ENCODE measurements at places on chromosomes 1 and 21. TPM values are rescaled to one million over a fixed set of nuclear protein-coding genes. Genes with fewer than 3 reads are reported as not detected.

- DNase-seq = no peak
Observed at GRCh38 chr1:200960948-200961340, 62.6 kb downstream of the KIF21B start.

GRCh38 chr1:67441739-67442281, 11.6 kb upstream of the SERBP1 start:
- no peak for DNase-seq

The CDA gene
- total RNA-seq = not detected

- no peak for DNase-seq
Observed at GRCh38 chr1:198500096-198500495, 40.4 kb downstream of the ATP6V1G3 start.

The ZNF670 gene
- 1.3 TPM for total RNA-seq

GRCh38 chr1:65963156-65963888, 170.6 kb downstream of the PDE4B start:
- DNase-seq = no peak

The HES5 gene
- total RNA-seq = not detected

GRCh38 chr1:189782295-189782694, 695.4 kb downstream of the BRINP3 start:
- no peak for DNase-seq

DNA sequence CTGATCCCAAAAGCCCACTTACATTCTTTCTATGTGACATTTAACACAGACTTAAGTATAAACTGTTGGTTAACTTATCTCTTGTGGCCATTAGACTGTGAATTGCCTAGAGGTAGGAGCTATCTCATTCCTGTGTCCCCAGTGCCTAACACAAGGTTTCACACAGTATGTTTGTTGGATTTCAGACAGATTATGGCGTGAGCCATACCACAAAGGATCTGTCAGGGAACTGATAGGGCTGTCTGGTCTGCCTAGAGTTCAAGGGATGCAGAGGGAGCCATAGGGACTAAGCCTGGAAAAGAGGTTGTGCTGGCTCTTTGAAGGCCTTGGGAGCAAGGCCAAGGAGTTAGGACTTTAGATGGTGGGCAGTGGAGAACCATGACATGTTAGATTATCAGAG, 40.0 kb downstream of the MEF2D start:
- DNase-seq = no peak

The KPRP gene
- not detected for total RNA-seq

DNA sequence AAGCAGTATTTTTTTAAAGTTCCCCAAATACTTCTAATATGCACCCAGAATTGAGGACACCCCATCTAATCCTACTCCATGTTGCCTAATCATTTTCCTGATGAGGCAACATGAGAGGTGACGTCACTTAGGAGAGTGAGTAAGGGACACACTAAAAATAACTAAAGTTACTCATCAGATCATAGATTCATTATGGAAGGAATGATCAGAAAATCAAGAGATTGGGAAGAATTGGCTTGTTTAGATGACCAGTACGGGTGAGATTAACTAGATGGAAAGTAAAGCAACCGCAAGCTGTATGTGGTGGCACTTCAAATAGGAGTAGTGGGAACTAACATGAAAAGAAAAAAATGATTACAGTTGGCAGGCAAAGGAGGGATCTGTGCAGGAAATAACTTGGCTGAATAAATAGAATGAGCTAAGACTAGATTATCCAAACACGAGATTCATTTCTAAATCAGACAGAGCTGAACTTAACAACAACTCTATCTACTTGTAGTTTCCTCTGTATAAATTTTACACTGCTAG, 61.4 kb upstream of the CXADR start:
- no peak for DNase-seq

The ECE1 gene
- total RNA-seq = 87.5 TPM

- no peak for DNase-seq
Observed at GRCh38 chr1:243471026-243471685, 215.3 kb downstream of the SDCCAG8 start.

- no peak for DNase-seq
Observed at GRCh38 chr1:221692643-221693042, 49.2 kb downstream of the DUSP10 start.

DNA sequence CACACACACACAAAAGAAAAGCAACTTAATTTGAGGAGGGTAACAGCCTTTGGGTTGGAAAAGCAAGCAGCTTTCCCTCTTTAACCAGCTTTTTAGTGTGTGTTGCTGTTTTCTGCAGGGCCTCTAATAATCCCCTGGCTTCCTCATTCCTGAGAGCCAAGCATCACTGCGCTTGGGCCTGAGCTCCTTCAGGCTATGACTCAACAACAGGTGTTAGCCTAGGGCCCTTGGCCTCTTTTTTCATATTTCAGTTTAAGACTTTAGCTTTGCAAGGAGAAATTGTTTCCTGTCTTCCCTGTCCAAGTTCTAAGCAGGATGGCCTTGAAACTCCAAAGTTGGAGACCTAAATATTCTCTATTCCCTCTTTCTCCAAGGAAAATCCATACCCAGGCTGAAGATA, 26.2 kb upstream of the SNX27 start:
- no peak for DNase-seq

GRCh38 chr21:36751383-36751782, 52.5 kb downstream of the SIM2 start:
- DNase-seq = no peak

DNA sequence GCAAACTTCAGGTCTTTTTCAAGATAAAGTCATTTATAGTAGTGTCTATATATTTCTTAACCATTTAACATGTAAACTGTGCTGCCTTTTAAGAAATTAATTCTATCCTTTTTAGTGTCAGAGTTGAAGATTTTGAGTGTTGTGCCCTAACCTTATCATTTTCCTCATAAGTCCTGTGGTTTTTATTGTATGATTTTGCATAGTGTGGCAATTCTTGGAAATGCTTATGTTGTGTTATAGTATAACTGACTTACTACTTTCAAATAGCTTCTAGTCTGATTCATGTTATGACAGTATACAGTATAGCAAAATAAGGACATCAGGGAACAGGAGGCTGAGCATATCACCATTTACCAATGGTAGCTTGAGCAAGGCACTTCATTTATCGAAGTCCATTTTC, 99.1 kb downstream of the PTBP2 start:
- DNase-seq = no peak

The RXFP4 gene
- total RNA-seq = not detected

GRCh38 chr1:234214129-234214910, 158.9 kb upstream of the COA6 start:
- peak; percentile 63 for DNase-seq

The VASH2 gene
- total RNA-seq = 0.73 TPM

DNA sequence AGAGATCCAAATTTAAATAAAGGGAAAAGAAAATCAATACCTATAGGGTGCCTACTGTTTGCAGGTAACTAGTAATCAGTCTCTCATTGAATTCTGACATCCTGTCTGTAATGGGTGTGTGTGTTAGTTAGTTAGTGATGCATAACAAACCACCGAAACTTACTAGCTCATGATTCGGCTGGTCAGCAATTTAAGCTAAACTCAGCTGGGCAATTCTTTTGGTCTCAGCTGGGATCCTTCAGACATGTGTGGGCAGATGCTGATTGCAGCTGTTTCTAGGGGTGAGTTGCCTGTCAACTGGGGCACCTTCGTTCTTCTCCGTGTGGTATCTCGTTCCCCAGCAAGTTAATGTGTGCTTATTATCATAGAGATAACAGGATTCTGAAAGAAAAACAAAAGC, 40.2 kb upstream of the ZNF124 start:
- DNase-seq = no peak

- no peak for DNase-seq
Observed at GRCh38 chr1:204464701-204465100, 29.9 kb downstream of the PIK3C2B start.

DNA sequence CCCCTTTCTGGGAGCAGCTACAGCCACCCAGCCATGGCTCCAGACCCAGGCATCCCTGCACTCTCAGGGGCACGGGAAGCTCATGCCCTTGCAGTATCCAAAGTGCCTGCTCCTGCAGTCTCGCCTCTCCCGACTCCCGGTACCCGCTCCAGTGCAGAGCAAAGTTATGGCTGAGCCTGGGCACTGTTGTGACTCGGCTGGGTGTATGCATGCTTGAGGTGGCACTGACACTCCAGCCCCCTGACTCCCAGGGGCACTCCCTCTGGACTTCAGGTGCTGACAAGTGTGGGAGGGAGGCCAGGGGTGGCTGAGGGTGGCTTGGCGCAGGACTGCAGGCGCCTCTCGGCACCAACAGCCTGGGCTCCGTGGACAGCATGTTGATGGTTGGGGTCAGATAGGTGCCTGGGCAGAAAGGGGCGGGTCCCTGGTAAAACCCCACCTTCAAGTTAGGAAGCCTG, 580.1 kb upstream of the ADGRL2 start:
- no peak for DNase-seq

- no peak for DNase-seq
Observed at GRCh38 chr1:213183036-213183672, 132.1 kb downstream of the RPS6KC1 start.

The PFKL gene
- 200 TPM for total RNA-seq

GRCh38 chr21:36145259-36145658, 10.4 kb downstream of the CBR3 start:
- peak; percentile 64 for DNase-seq
